A549 treated with CORT108297 at 1 μM for 4 hours (cell line): ENCODE measurements at places on chromosomes 6 and 20. TPM values are rescaled to one million over a fixed set of nuclear protein-coding genes. Genes with fewer than 3 reads are reported as not detected.

FAM217B gene
- total RNA-seq = 5.7 to 6.7 TPM (median 5.8 TPM) in 5 replicates

GMDS gene
- total RNA-seq = 7.6 to 9.4 TPM (median 8.8 TPM) in 5 replicates

DNPH1 gene
- 70.9 to 113 TPM (median 104 TPM) in 5 replicates for total RNA-seq

ELOVL2 gene
- 5.8 to 8.0 TPM (median 6.9 TPM) in 5 replicates for total RNA-seq

IL17A gene
- total RNA-seq = not detected in 5 replicates

PDE10A gene
- 31.1 to 36.1 TPM (median 34.3 TPM) in 5 replicates for total RNA-seq

MMP24 gene
- 16.9 to 23.3 TPM (median 20.2 TPM) in 5 replicates for total RNA-seq

RAET1L gene
- total RNA-seq = 0.30 to 0.40 TPM (median 0.33 TPM) in 5 replicates

ZSCAN9 gene
- 5.8 to 8.2 TPM (median 7.4 TPM) in 5 replicates for total RNA-seq
